AG08396 (cell line): ENCODE measurements at places on chromosomes 6 and 20.

GRCh38 chr6:116876635-116877611 is at the start of gene RFX6:
Gene RFX6 (plus strand): TSS chr6:116877242. CDS start chr6:116877276, 34 bp downstream.
- DNase-seq, result peak; percentile 7

GRCh38 chr6:88246654-88247053 is 80.5 kb upstream of the CNR1 start:
- DNase-seq, result no peak

DNA sequence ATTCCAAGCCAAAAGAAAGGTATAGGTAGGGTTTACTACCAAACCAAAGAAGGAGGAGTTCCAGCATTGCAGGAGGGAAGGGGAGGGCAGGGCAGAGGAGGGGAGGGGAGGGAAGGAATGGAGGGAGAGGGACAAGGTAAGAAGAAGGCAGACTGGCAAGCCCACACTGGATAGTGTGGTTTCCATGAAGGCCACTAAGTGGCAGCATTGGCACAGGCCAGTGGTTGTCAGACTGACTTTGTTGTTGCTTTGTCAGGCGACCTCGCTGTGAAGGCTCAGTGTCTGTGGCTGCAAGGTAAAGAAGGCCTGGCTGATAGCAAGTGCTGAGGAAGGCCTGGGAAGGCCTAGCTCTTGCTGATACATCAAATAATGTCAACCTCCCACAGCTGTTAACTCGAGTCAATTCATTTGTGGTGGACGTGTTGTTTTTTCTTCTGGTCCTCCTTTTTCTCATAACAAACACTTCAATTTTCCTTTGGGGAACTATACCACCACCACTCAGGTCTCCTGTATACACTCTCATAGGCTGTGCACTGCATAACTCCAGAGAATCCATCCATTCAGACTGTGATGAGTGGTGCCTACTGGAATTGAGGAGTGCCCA is 7.7 kb upstream of the ZNF334 start:
- DNase-seq, result peak; percentile 74

GRCh38 chr20:51230727-51231126 is 207.8 kb upstream of the KCNG1 start:
- DNase-seq, result no peak

DNA sequence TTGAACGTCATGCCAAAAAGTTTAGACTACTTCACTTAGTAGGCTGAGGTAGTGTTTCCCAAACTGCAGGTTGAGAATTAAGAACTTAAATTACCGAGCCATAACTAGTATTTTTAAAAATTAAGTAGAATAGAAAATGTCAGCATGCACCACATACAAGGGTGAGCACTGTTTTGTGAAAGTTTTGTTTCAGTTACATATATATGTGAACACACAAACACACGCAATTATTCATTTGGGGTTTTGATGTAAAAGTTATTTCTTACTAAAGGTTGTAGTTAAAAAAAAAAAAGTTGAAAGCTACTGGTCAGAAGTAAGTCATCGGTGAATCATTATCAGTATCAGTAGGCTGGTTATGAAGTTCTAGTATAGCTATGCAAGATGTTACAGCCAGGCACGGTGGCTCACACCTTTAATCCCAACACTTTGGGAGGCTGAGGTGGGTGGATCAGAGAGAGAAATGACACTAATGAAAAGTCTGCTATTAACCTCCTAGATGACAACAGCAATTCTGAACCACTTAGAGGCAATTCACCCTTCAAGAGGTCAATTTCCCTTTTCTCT is 24.1 kb downstream of the FASTKD5 start:
- no peak for DNase-seq

GRCh38 chr6:125927761-125928160 is 28.8 kb upstream of the HINT3 start:
- DNase-seq, result no peak

- peak; percentile 71 for DNase-seq
Measured at GRCh38 chr20:373171-373890, 7.2 kb upstream of the TRIB3 start.
